ENCODE measurements at places on chromosomes 7 and 10.

DNA sequence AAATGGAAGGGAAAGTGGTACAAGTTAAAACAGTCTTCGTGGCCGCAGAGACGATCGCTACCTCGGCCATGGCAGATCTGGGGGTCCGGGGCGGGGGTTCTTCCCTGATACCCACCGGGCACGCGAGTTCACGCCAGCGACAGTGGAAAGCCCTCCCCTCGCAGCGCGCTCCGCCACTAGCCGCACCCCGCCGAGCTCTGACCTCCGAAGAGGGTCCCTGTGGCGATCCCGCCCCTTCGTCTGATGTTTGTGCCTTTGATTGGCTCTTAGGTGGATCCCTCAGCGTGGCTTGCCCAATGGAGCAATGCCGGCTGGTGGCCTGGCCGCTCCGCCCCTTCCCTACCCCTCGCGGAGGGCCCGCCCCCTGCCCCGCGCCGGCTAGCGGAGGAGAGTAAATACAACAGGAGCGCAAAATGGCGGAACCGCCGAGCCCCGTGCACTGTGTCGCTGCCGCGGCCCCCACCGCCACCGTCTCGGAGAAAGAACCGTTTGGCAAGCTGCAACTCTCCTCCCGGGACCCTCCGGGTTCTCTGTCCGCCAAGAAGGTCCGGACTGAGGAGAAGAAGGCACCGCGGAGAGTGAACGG is at the start of gene RSBN1L:
Gene RSBN1L, plus strand, starts transcription at position 403 of the 586 bp plus-strand sequence. Its CDS starts 11 bp downstream, at position 414.
- peak; percentile 94 for DNase-seq

- DNase-seq: no peak
These were observed 59.1 kb downstream of the STK32C start for GRCh38 chr10:132248455-132249225.

- no peak for DNase-seq
These were observed 1.3 kb upstream of the APBB1IP start for GRCh38 chr10:26436848-26437247.

DNA sequence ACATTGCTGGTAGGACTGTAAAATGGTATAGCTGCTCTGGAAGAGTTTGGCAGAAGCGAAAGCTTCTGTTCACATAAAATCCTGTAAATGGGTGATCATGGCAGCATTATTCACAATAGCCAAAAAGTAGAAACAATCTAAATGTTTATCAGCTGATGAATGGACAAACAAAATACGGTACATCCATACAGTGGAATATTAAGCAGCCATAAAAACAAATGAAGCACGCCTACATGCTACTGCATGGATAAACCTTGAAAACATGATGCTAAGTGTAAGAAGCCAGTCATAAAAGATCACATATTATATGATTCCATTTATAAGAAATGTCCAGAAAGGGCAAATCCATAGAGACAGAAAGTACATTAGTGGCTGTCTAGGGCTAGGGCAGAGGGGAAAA is 32.7 kb downstream of the KIN start:
- no peak for DNase-seq

GRCh38 chr10:60718886-60719285 is 59.4 kb upstream of the CDK1 start:
- no peak for DNase-seq

DNA sequence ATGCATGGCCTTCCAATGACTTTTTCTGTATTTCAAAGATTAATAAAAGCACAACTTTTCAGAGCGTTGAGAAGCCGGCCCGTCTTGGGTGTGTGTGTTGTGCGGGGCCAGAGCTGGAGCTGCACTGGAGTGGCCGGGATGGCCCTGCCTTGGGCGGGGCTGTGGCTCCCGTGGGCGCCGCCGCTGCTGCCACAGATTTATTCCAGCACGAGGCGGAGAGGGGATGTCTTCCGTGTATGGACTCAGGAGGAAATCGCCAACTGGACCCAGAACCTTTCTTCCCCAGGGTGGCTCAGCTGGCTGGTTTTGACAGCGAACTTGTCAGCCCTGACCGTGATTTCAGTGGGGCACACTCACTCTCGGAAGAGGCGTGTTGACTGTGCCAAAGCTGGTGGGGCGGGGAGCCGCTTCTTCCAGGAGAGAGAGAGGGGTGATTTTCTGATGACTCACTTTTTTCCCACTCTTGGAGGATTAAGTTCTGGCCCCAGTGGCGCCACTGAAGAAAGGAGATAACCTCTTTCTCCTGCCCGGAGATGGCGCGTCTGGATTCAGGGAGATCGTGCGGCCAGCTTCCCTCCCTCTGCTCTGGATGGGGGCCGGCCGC is 72.4 kb downstream of the DNAJB6 start:
- DNase-seq: no peak

DNA sequence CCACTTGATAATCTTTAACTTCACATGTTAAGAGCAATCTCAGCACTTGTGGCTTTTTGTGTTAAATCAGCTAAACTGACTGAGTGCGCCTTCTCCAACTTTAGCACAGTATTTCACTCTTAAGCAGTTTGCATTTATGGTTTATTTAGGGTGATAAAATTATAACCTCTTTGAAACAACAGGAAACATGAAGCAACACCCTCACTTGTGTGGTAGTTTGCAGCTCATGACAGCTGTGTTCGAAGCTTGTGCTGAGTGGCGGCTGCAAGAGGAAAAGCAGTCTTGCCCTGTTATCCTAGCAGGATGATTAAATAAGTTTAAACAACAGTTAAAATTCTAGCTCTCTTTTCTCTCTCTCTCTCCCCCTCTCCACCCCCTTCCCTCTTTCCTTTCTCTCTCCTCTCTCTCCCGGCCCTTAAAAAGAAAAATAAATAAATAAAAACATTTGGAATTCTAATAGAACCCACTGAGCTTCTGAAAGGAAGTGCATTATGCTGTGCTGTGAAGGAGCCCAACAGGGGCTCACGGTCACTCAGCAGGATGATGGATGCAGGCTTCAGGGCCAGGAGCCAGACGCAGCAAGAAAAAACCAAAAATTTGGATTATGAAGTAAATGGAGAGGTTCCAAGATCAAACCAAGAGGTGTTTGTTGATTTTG is 25.2 kb downstream of the OGDH start:
- no peak for DNase-seq

- no peak for DNase-seq
These were observed 80.3 kb downstream of the KIAA1217 start for GRCh38 chr10:24289235-24289634.

GRCh38 chr10:97781618-97782331 is 10.0 kb upstream of the SFRP5 start:
- no peak for DNase-seq

DNA sequence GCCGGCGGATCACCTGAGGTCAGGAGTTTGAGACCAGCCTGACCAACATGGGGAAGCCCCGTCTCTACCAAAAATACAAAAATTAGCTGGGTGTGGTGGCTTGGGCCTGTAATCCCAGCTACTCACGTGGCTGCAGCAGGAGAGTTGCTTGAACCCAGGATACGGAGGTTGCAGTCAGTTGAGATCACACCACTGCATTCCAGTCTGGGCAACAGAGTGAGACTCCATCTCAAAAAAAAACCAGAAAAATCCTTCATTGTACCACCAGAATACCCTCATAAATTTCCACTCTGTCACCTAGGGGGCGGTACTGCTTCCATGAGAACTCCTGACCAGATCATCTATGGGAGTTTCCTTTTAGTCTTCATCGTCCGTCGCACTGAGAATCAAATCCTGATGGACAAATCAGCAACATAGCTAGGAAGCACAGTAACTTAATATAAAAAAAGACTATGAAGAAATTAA is 225.8 kb upstream of the KLF14 start:
- no peak for DNase-seq

- no peak for DNase-seq
These were observed 264.4 kb upstream of the TCERG1L start for GRCh38 chr10:131575877-131576276.

GRCh38 chr10:29039677-29040189 is 249.1 kb upstream of the LYZL1 start:
- no peak for DNase-seq

- DNase-seq: no peak
These were observed 111.2 kb downstream of the GRK5 start for GRCh38 chr10:119318411-119319160.

DNA sequence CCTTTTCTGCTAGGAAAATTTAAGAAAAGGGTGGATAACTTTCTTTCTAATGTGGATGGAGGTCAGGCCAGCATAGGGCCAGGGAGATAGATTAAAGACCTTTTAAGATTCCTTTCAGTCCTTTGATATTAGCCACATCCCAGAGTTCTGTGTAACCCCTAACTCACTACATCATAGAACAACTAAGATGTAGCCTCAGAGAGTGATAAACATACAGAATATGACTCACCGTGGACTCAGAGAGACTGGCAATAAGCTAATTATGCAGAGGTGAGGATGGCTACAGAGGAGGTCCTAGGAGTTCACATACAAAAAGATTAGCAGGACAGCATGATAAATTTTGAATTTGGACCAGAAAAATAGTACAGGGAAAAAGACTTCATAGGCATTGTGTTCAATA is 141.0 kb downstream of the AOAH start:
- DNase-seq: no peak

- no peak for DNase-seq
These were observed 74.9 kb downstream of the MINPP1 start for GRCh38 chr10:87579563-87579962.

DNA sequence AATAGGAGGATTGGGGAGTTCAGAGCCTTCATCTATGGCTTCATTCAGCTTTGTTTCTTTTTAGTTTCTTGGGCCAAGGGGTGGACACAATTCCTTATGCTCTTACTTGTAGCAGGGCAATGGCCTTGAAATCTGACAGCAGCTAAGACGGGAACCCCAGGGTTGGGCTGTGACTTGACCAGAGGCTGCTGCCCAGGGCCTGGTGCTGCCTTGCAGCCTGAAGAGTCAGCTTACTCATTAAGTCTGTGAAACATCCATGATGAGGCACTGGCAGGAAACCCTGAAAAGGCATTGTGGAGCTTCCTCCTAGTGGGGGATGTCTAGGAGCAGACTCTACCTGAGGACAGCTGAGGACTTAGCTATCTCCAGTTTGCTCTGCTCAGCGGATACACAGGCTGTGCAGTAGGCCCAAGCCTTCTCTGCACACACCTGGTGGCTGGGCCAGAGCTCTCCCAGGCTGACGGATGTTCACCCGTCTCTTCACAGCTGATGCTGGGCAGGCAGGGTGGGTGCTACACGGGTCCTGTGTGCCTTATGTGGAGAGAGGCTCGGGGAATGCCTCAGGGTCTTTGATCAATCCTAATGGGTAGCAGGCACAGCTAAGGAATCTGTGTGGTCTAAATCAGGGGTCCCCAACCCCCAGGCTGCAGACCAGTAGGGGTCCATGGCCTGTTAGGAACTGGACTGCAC is 17.8 kb downstream of the CXCL12 start:
- DNase-seq: no peak

DNA sequence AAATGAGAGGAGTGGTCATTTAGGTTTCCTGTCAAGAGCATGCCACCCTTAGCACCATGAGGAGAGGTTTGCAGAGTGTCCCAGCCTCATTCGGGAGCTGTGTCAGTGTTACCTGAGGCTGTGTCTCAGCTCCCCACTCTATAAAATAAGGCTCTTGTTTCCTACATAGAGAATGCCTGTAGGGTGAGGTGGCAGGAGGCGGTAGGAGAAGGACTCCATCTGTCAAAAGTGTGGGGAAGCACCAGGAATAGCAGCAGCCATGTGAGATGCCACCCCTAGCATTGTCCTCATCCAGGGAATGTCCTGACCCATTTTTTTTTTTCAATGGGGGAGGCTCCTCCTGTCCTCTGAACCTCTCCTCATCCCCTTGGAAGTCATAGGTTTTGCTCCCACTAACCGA is 451.2 kb downstream of the PLXNA4 start:
- DNase-seq: no peak

- DNase-seq: no peak
These were observed 554.3 kb downstream of the NRG3 start for GRCh38 chr10:82429302-82429701.

- DNase-seq: no peak
These were observed 7.5 kb downstream of the MPP7 start for GRCh38 chr10:28295336-28295735.

DNA sequence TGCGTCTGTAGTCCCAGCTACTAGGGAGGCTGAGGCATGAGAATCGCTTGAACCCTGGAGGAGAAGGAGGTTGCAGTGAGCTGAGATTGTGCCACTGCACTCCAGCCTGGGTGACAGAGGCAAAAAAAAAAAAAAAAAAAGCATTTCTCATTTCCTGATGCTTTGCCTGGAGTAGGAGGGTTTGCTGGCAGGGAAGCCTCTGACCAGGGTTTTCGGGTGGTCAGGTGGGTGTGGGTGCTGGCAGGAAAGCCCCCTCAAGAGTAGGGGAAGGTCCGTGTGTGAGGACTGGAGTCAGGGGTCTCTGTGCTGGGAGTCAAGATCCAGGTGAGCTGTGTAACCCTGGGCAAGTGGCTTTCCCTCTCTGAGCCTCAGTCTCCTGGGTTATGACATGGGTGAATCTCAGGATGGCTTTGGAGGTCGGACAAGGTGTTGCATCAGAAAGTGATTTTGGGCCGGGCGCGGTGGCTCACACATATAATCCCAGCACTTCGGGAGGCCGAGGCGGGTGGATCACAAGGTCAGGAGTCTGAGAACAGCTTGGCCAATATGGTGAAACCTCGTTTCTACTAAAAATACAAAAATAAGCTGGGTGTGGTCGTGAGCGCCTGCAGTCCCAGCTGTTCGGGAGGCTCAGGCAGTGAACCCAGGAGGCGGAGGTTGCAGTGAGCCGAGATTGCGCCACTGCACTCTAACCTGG is 3.2 kb downstream of the AMZ1 start:
- DNase-seq: no peak

DNA sequence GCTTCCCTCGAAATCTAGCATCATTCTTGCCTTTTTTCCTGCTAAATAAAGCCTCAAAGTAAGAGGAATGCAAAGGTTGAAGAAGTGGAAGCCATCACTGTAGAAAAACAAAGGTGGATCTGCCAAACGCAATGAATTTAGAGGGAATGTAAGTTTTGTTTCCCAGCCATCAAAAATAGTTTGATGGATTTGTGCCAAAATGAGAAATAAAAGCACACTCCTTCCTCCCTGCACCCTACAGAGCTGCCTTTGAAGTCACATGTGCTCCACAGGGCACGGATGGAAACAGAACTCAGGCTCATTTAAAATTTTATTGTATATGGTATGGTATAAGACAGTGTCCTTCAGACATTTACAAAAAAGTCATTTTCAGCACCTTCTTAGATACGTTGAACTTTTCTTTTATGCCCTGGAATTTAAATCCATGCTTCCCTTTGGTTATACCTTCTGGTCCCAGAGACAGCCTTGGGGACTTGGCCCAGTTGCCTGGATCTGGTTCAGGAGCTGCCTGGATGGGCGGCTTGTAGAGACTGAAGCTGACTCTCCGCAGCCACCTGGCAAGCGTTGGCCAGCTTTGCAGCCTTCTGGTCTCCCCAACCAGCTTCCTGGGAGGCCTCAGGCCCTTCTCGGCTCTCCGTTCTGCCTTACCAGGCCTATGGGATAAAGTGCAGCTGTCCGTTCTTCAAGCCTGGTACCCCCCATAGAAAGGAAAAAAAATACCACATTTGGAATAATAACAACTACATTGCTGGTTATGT is 228.5 kb upstream of the NEBL start:
- no peak for DNase-seq

GRCh38 chr7:94687810-94688209 is 31.9 kb upstream of the SGCE start:
- DNase-seq: no peak

GRCh38 chr7:50307368-50308032 is 3.0 kb downstream of the IKZF1 start:
- DNase-seq: no peak

GRCh38 chr10:52756966-52757365 is 15.6 kb downstream of the MBL2 start:
- DNase-seq: no peak
